ENCODE measurements at places on chromosomes 4 and X.

DNA sequence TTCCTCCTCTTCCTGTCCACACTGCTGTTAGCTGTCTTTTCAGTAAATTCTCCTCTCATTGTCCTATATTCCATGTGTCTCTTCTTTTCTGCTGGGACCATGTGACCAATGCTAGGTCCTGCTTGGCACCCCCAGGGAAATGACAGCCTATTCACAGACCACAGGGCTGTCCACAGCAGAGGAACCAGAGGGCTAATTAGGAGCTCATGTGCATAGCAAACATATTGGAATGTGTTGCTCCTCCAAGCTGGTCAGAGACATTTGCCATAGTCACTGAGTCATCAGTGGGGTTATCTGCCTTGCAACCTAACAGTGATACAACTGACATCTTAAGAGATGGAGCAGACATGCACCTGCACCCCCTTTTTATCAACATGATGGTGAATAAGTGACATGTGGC lies 67.9 kb upstream of the PUDP start:
- DNase-seq: no peak

- no peak for DNase-seq
These were observed 49.6 kb downstream of the ABLIM2 start for GRCh38 chr4:8108991-8109390.

GRCh38 chr4:139908636-139909437 lies 243.2 kb downstream of the MGST2 start:
- DNase-seq: no peak

- no peak for DNase-seq
These were observed 11.4 kb downstream of the TMEM165 start for GRCh38 chr4:55407119-55407518.

DNA sequence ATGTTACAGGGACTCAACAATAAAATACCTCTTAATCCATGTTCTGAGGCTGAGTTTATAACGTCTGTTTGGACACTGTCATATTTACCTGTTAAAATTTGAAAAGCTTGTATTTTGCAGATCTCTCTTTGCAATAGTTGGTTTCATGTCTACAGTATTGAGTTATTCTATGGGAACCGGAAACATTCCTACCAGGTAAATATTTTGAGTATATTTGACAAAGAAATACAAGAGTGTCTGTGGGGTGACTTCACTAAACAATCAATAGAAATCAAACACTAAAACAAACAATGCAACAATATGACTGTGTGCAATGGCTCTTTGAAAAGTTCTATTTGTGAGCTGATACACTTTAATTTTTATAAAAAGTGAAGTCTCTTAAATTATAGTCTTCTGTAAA lies 47.7 kb upstream of the CXCL8 start:
- DNase-seq: no peak

DNA sequence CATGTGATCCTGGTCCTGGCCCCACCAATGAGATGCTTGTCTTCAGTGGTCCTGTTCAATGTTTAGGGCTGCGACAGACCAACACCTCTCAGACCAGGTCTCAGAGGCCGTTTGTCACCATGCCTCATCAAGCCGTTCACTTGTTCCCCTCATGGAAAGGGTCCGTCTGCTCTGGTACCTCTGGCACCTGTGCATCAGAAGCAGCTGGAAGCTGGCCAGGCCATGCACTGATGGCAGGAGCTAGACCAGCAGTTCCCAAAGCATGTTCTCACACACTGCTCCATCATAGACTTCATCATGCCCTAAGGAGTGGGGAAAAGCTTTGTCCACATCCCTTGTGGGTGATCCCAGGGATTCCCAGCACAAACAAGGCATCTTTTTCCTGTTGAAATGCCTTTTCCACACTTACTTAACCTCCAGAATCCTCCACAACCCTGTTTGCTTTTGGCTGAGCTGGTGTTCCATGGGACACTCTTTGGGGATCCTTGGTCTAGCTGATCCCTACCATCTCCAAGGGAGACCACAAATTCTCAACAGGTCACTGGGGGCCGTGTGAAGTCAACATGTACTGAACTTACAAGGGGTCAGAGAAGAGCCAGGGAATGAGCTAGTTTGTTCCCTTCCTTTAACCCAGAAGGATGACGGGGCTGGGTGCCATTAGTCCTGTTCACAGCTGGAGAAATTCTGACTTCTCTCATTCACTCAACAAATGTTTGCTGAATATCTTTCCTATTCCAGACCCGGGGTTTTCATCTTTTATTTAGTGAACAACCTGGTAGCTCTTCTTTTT lies 21.8 kb downstream of the SH3TC1 start:
- no peak for DNase-seq

DNA sequence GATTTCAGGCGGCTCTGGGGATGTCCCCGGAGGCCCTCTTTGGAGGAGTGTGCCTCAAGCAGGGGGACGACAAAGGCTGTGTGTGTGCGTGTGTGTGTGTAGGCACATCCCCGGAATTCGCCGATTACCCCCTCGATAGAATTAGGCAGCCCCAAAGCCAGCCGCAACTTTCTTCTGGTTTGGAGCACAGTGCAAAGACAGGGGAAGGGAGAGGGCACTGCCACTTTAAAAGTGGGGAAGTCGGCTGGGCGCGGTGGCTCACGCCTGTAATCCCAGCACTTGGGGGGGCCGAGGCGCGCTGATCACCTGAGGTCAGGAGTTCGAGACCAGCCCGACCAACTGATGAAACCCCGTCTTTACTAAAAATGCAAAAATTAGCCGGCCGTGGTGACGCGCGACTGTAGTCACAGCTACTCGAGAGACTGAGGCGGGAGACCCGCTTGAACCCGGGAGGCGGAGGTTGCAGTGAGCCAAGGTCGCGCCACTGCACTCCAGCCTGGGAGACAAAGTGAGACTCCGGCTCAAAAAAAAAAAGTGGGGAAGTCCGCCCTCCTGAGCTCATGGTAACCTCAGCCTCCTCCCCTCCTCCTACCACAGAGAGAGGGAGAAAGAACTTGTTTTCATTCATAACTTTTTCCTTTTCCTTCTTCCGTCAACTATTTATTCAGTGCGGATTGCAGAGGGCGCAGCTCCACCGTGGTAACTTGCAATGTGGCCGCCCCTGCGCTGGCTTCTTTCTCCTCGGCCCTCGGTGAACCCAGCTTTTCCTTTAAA lies 2.4 kb downstream of the SPRY1 start:
- no peak for DNase-seq

DNA sequence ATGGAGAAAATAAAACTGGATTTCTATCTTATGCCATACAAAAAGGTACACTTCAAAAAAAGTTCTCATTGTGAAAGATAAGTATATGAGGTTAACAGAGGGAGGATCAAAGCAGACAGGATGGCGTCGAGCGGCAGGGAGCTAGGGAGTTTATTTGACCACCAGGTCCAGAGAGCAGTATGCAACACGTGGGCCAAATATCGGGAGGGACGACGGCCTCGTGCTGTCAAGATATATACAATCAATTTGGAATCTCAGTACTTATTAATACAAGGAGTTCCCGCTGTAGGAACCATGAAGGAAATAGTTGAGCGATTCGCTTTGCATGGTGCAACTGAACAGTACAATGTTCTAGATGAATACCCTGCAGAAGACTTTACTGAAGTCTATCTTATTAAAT lies 1069.4 kb upstream of the INTU start:
- DNase-seq: no peak

GRCh38 chrX:24081661-24082154 lies 27.0 kb downstream of the EIF2S3 start:
- no peak for DNase-seq

DNA sequence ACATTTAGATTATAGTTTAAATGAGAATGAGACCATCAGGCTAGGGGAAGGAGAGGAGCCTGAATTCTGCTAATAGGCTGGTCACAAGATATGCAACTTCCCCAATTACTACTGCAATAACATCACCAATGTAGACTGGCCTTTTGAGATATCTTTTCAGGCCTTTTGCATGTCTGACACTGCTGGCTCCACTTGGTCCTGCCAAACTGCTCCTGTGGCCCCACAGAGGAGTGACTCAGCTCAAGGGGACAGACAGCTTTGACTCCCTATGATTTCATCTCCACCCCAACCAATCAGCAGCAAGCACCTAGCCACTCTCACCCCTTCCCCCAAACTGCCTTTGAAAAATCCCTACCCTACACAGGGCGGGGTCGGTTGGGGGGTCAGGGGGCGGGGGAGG lies 22.8 kb downstream of the GPRIN3 start:
- no peak for DNase-seq

DNA sequence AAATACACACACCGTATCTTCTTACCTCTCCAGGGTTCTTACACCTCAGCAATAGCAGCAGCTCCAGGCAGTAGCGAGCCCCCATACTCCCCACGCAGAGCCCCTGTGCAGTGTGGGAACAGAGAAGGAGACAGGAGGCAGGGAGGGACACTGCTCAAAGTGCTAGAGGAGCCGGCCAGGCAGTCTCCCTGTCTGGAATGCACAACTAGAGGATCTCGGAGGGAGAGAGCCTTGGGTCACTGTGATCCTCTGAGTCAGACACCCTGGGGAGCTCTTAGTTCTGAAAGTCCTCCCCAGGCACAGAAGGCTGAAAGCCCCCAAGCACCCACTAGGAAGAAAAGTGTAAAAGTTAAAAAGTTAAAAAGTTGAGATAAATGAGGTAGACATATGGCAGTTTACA lies 16.0 kb downstream of the AMELX start:
- no peak for DNase-seq

- no peak for DNase-seq
These were observed 89.7 kb upstream of the KDR start for GRCh38 chr4:55215087-55215486.

- DNase-seq: no peak
These were observed 40.1 kb downstream of the NUDT11 start for GRCh38 chrX:51456246-51456645.

DNA sequence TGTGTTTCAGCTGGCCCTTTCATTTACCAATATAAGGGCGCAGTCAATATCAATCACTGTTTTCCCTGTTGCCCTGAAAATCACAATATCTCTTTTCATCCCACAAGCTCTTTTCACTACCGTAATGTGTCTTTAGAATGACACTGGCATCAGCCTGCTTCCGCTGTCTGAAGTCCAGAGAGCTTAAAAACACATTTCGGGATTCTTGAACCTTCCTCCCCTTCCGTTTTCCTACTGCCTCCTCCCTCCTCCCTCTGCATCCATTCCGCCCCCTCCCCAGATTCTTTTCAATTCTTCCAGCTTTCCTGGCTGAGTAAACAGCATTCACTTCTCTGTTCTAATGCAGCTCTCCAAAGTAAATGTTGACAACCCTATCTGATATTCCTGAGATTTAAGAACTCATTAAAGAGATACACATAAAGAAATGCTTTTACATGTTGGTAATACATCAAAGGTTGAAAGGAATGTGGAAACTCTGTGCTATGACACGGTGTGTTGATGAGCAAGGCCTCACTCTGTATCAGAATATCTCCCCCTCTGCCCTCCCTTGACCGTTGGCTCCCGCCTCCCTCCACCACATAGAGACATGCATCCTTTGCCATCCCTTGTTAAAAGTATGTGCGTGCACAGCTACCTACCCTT lies 83.5 kb upstream of the SPRY1 start:
- DNase-seq: no peak

DNA sequence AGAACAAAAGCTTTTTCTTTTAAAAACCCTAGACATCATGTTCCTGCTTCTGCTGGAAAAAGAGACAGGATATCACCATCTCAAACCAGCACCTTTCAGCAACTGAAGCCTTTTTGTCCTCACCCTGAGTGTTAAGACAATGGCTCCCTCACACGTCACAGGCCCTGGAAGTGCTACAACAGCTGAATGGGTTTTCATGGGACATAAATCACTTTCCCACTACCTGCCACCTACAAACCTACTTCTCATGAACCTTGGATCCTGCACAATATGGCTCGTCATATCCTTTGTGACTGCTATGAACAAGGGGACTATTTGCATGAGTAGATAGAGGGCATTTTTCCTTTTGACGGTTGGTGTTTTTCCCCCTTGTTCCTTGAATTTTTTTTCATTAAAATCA lies 93.6 kb downstream of the TSPAN5 start:
- DNase-seq: no peak

DNA sequence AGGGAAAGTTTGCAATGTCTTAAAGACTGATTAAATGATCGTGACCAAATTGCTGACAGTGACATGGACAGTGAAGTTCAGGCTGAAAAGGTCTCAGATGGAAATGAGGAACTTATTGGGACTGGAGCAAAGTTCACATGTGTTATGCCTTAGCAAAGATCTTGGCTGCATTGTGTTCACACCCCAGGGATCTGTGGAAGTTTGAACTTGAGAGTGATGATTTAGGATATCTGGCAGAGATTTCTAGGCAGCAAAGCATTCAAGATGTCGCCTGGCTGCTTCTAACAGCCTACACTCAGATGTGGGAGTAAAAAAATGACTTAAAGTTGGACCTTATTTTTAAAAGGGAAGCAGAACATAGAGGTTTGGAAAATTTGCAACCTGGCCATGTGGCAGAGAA lies 21.4 kb downstream of the SCARB2 start:
- DNase-seq: no peak

DNA sequence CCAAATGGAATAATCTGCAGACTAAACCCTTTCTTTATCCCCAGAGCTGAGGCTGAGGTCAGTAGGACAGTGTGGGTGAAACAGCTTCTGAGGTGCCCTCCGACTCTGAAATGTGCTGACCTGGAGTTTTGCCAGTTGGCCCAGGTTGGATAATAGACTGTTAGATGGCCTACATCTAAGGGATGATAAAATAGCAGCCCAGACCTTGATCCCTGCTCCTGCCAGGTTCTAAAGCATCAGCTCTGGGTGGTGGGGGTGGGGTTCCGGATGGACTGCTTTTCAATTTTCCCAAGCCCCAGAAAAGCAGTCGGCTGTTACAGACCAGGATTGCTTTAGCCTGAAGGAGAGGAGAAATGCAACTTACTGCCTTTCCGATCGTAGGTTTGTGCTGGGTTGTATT lies 110.4 kb downstream of the NHS start:
- no peak for DNase-seq

DNA sequence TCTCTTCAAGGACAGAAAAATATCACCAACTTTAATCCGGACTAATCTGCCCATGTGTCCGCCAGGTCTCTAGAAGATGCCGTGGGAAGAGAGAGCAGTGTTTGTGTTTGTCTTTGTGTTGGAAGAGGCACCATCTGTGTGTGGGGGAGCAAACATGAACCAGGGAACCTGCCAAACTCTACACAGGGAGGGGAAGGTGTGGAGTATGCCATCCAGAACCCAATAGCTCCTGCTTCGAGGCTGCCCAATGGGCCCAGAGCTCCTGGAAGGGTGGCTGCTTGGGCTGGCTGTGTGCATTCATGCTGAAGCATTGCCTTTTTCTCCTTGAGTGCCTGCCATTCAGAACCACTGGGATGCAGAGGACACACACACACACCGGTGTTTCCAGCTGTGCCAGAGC lies 536.2 kb downstream of the MID1IP1 start:
- no peak for DNase-seq

GRCh38 chrX:149491812-149492211 lies 13.3 kb downstream of the IDS start:
- no peak for DNase-seq

GRCh38 chr4:37157476-37158167 lies 86.9 kb upstream of the NWD2 start:
- DNase-seq: no peak

GRCh38 chr4:60944060-60944459 lies 256.1 kb upstream of the ADGRL3 start:
- DNase-seq: no peak

DNA sequence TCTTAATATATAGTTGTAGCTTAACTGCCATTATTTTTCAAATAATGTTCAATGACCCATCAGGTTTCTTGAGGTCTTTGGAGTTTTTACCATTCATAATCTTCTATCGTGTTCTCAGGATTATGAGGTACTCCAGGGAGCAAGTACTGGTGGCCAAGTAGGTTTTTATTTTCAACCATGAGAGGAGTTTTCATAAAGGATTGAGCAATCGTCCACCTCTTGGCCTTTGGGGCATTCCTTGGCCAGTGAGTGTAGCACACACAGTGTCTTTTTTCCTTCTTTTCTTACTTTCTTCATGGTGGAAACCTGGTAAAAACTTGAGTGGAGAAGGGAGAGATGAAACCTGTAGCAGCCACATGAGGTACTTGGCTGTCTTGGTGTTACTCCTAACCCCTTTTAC lies 567.0 kb upstream of the NR3C2 start:
- no peak for DNase-seq

Measured in NCI-H2081 treated with DMSO at 0.1 percent for 48 hours (cell line).